ENCODE measurements at places on chromosomes 2 and 18.

- peak; percentile 22 for DNase-seq
Observed at GRCh38 chr18:74546751-74547530, 12.6 kb downstream of the CNDP1 start.

DNA sequence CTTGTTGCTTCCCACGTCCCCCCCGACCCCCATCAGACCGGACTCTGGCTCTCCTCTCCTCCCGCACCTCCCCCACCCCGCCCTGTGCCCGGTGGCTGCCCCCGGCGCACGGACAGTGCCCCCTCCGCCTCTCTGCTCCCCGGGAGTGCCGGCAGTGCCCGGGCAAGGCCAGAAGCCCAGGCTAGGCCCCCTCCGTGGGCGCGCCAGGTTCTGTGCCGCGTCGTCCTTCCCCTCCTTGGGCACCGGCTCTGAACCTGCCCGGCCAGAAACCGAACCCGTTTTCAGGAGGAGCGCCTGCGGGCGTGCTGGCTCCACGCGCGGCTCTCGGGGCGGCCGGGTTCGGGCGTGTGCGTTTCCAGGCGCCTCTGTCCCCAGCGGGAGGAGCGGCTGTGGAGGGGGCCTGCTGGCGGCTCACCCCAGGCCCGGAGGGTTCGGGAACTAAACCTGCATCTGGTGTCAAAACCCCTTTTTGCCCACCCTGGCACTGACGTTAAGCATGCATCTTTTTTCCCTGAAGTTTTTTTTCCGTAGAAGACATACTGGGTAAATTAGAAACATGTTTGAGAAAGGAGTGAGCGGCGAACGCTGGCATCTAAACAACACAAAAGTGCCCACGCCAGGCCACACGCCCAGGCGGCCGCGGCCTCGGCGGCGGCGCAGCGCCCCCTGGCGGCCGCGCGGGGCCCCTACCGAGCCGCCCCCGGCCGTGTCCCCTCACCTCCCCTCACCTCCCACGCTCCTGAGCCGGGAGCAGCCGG lies 123.9 kb upstream of the SLC1A4 start:
- peak; percentile 64 for DNase-seq

GRCh38 chr18:24499814-24500213 lies 39.4 kb downstream of the HRH4 start:
- DNase-seq, result peak; percentile 74

GRCh38 chr2:185806783-185807182 lies 68.2 kb downstream of the FSIP2 start:
- no peak for DNase-seq

- DNase-seq, result peak; percentile 82
Observed at GRCh38 chr2:221075203-221075602, 496.9 kb downstream of the EPHA4 start.

Measured in fibroblast of upper back skin (primary cell).